ENCODE measurements at places on chromosomes 1 and 21.

- DNase-seq: no peak
Measured at GRCh38 chr1:93023281-93023680, 55.8 kb upstream of the MTF2 start.

GRCh38 chr1:44587796-44588460 is 86.4 kb downstream of the TMEM53 start:
- no peak for DNase-seq

DNA sequence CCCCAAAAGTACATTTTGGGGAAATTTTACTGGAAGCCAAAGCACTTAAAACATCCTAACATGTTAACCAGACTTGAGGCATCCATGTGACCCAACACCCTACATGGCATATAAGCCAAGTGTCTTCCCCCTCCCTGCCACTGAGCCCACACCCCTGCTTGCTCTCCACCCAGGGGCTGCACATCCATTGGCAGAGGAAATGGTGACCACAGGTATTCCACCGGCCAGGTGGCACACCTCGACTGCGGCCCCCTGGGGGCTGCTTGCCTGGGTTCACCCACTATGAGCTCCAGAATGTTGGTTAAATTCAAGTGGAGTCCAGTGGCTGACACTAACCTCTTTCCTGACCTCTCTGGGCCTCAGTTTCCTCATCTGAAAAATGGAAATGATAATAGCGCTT is 64.4 kb upstream of the FAM20B start:
- no peak for DNase-seq

- no peak for DNase-seq
Measured at GRCh38 chr21:34202553-34203372, 129.4 kb downstream of the MRPS6 start.

DNA sequence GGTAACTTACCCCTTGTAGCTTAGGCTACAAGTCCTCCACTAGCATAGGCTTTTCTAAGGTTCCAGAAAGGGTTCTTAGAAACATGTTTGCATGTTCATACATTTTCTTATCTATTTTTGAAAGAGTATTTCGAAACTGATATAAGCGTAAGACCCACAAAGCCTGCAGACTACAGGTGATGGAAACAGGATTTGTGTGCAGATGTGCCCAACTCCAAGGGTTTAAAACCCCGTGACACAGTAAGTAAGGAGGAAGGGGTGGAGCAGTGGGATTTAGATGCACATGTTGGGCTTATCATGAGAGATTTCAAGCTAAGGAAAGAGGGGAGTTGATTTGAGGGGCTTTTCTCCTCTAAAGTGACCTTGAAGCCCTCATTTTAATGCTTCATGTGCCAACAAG is 164.7 kb downstream of the LTN1 start:
- no peak for DNase-seq

GRCh38 chr1:78619803-78620579 is at the start of gene IFI44L:
IFI44L (plus strand) TSS chr1:78620448; CDS start chr1:78627916, 7,468 bp downstream.
- DNase-seq: peak; percentile 78

DNA sequence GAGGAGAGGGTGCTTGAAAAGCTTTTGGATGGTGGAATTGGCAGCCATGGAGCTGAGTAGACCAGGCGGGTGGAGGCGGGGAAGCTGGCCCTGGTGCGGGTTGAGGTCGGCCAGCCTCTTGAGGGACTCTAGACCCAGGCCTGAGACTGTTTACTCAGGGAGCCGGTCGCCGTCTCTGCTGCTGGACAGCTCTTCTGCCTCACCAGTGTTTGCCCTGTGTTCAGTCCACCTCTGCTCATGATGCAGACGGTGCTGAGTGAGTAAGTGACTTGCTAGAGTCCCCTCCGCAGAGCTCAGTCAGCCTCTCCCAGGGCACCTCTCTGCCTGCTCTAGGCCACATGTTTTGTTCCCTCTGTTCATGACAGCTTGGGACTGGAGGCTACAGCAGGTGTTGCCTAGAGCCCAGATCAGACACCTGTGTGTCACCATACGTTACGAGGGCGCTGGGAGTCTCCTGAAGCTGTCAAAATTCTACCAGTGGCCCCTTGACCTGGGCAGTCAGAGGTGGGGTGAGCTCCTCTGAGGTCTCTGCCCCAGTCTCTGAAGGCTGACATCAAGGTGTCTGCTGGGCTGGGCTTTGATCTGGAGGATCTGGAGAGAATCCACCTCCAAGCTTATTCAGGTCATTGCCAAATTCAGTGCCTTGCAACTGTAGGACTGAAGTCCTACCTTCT is 73.5 kb upstream of the WNT4 start:
- DNase-seq: no peak

- no peak for DNase-seq
Measured at GRCh38 chr1:232493869-232494268, 136.1 kb downstream of the SIPA1L2 start.

- no peak for DNase-seq
Measured at GRCh38 chr1:66341446-66342089, 192.4 kb upstream of the SGIP1 start.

DNA sequence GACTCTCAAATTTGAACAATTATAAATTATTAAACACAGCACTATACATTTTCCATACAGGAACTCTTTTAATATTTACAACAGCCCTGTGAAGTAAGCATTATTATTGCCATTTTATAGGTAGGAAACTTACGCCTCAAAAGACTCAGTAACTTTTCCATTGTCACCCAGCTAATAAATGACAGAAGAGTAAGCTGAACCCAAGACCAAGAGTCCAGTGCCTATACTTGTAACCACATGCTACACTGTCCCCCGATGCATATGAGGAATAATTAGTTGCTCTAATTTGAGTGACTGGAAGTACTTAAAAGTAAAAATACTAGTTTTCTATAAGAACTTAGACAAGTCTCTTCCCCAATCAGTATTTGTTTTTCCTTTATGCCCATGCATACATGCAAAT is 88.5 kb downstream of the PTPN14 start:
- DNase-seq: no peak

DNA sequence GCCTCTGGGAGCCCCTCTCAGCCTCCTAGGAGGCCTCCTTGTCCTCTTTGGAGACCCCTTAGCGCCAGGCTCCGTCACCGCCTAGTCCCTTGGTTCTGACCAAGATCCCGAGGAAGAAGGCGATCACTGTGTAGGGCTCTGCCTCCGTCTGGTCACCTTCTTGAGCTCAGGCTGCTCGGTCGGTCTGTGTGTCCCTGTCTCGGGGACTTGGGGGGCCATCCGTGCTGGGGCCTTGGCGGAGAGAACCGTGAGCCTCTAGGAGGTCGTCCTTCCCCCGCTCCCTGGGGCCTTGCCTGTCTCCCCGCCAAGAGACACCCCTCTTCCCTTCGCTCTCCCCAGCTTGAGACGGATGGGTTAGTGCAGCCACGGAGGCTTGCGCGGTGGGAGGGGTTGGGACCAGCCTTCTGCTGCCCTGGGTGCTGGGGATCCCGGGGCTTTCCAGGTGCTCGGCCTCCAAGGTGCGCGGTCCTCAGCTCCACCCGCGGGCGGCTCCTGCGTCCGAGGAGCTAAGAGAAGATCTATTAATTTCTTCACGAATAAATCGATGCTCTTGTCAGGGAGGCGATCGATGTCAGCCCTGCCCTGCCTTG is 701 bp upstream of the INSRR start:
- DNase-seq: peak; percentile 28

DNA sequence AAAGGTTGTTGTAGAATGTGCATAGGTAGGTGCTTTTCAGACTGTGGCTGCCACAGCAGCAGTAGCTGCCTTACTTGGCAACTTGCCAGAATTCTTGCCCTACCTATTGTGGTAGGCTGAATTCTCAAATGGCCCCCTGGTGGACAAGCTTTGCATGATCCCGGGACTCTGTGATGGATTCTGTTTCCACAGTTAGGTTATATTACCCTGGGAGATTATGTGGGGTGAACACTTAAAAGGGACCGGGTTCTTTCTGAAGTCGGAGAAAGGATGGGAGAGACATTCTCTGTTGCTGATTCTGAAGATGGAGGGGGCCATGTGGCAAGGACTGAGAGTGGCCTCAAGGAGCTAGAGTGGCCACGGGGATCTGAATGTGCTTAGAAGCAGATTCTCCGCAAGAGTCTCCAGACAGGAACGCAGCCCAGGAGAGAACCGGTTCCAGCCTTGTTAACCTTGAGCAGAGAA is 32.1 kb upstream of the KCNE1 start:
- peak; percentile 79 for DNase-seq
